CD4-positive, alpha-beta T cell treated with Interleukin-12 subunit alpha and Interleukin-12 subunit beta, for 1 hour (primary cell): ENCODE measurements at places on chromosomes 2 and 18.

DNA sequence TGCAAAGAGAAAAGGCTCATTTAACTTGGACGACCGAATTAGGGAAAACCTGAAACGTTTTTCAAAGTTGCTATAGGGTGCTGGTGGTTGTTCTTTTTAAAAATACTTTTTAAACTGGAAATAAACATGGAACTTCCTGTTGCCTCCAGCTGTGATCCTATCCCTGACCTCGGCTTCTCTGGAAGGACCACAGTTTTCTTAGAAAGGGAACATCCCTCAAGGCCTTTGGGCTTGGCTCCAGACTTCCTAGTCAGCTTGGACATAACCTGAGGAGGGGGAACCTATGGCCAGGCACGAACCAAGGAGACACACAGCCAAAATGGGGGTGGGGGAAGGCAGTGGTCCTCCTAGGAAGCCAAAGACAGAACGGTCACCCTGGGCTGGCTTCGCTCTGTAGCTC, 57.7 kb downstream of the CENPO start:
- no peak for DNase-seq

DNA sequence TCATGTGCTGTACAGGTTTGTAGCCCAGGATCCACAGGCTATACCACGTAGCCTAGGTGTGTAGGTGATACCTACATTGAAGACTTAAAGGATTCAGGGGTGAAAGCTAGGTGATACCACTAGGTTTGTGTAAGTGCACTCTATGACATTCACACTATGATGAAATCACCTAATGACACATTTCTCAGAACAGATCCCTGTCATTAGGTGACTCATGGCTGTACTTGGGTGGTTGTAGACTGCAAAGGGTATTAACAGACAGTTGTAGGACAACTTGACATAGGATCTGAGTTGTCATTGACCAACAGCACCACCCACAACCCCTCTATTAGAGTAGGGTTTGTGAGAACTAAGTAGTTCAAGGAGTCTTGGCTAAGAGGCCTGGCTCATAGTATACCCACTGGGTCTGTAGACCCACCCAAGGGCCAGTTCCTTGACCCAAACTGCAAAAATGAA, 27.7 kb upstream of the SMCHD1 start:
- no peak for DNase-seq

- DNase-seq: no peak
Observed at GRCh38 chr2:217698691-217699090, 304.1 kb downstream of the TNS1 start.

GRCh38 chr2:73652348-73652747, 10.1 kb upstream of the NAT8 start:
- DNase-seq: no peak

DNA sequence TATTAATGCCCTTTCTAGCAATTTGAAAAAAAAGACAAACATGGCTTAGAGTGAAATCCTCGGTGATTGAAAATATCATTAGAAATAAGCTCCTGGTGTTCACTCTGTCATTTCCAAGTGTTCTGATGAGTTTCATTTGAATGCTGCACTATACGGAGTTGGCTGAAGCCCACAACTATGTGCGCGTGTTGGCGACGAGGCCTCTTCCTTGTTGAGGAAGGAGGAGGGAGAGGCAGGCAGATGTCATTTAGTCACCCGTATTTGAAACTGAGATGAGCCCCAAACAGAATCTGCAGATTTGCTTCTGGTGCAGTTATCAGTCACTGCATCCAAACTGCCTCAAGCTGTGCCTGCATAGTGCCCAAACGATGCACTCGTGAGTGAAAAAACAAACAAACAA, 23.5 kb upstream of the SKOR2 start:
- DNase-seq: no peak

- no peak for DNase-seq
Observed at GRCh38 chr18:48133671-48134251, 203.3 kb upstream of the SMAD2 start.

DNA sequence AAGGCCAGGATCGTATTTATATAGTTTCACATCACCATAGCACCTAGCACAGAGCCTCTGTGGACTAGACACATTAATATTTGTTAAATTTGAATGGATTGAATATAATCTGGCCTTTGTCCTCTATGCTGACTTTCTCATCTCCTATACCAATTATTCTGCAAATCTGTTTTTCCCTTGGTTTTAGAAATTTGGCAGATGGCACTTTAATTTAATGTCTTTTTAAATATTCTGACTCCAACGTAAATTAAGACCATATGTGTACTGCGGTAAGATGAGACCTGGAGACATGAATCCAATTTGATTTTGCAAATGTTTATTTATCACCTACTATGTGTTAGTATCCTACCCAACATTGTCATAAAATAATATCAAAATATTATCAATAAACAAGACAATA, 1281.9 kb upstream of the PIK3C3 start:
- no peak for DNase-seq

DNA sequence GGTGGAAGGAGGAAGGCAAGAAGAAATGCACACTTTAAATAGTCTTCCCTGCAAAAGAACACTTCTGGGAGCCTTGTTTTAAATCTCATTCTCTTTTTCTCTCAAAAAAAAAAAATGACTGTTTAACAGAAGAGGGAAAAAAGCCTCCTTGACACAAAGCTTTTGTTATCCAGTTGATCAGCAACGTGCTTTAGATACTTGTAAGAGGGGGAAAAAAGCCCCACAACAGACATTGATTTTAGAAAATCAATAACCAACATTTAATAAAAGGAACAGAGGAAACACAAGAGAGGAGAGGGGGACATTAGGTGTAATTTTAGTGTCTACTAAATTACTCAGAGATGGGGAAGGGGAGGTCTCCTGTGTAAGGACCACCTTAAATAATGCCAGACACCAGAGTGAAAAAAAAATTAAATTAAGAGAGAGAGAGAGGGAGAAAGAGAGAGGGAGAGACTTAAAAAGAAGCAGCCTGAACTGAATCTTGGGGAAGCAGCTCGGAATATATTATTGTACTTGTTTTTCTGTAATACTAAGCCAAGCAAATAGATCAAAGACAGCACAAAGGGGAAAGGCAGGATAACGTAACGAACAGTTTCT, 4.7 kb downstream of the ZEB2 start:
- no peak for DNase-seq

DNA sequence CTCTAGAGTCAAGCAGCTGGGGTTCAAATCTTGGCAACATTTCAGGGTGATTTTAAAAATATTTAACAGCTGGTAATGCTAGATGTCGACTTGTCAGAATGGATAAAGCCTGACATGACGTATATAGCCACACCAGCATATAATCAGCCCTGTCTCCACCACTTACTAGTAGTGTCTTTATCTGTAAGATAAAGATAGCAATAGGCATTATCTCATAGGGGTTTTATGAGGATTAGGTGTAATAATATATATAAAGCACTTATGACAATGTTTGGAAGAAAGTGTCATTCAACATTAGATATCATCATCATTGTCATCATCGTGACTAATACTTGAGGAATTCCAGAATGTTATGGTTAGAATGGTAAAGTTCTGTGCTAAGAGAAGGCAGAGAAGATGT, 369.0 kb upstream of the CWC22 start:
- DNase-seq: no peak
